ENCODE measurements at places on chromosomes 4 and X.

- no peak for DNase-seq
Measured at GRCh38 chr4:20248155-20248558, 3.5 kb upstream of the SLIT2 start.

GRCh38 chr4:158769175-158769921, 522 bp downstream of the FNIP2 start:
- peak; percentile 38 for DNase-seq

DNA sequence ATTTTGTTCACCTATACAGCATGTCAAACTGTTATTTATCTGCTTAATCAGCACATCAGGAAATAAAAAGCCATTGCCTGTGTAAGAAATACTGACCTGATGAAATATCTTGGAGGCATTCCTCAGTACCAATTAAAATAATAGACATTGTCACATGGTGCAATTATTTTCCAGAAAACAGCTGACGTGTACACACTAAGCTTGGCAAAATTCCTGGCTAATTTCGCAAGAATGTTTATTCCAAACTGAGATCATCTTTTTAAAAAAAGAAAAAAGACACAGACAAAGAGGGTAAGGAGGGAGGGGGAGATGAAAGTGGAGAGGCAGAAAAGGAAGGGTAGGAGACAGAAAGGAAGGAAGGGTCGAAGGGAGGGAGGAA, 61.9 kb upstream of the NFKB1 start:
- no peak for DNase-seq

DNA sequence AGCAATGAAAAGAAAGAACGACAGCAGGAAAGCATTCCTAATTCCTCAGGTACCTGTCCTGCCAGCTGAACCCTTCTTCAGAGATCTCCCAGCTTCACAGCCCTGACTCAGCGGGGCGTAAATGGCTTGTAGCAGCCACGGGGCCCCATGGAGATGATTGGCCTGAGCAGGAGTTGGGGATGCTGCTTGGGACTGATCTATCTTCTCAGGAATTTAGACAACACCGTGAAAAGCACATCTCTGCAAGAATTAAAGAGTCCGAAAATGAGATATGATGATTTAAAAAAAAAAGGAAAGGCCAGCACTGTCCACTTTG, 22.5 kb upstream of the SLC25A4 start:
- no peak for DNase-seq

GRCh38 chr4:31580843-31581242, 860.7 kb downstream of the PCDH7 start:
- no peak for DNase-seq

GRCh38 chr4:6085028-6085690, 66.9 kb upstream of the C4orf50 start:
- DNase-seq, result no peak

DNA sequence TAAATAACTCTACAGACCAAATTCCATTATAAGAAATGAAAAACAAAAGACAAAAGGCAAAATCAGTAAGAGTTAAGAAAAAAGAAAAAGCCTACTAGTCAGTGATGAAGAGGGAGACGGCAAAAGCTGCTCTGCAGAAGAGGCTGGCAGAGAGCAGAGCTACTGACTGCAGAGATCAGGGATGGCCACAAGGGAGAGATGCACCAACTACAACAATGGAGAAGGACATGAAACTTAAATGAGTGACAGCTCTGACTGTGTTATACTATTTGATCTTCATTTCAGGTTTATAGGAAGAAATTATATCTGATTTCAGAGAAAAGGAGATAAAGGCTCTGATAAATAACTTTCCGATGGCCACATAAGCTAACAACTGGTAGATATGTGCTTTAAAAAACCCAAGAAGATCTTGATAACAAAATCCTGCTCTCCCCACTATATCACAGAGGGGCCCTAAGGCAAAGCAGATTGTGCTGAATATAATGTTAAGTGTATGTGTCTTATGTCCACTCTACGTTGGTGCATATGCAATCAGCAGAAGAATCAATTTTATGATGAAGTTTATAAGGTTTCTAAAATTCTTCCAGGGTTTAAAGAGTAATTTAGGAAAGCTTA, 58.4 kb upstream of the COX18 start:
- no peak for DNase-seq

GRCh38 chr4:2497931-2498330, 29.0 kb downstream of the RNF4 start:
- no peak for DNase-seq

DNA sequence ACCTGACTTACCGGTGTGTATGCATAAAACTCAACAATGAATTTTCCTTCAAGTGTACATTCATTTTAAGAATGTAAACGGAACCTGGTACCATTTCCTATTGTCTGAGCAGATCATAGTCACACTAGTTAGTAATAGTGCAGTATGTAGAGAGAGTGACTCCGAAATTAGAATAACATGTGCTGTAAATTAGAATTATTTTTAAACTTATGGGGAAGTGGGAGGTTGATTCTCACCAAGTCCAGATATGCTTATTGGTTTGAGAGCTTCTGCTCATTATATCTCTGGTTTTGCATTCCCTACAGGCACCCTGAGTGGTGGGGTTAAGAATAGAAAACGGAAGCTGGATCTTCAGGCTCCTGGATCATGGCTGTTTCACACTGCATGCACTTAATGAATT, 39.6 kb downstream of the KLF3 start:
- DNase-seq, result no peak

- no peak for DNase-seq
Measured at GRCh38 chrX:132270021-132270420, 50.8 kb upstream of the RAP2C start.

DNA sequence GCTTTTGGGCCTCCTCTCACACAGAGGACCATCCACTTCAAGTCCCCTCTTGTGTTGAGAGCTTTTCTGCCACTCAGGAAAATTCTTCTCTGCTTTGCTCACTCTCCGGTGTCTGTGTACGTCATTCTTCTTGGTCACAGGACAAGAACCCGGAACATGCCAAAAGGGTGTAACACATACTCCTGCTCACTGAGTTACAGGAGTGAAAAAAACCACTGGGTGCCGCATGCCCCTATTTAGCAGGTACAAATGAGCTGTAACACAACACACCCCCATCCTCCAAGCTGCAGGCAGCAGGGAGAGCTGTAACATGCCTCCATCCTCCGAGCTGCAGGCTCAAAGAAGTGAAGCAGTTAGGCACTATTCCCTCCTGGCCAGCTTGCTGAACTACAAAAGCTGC, 13.0 kb upstream of the CXCL2 start:
- no peak for DNase-seq

- no peak for DNase-seq
Measured at GRCh38 chrX:69424161-69424560, 80.0 kb upstream of the NALF2 start.
